Kidney capillary endothelial cell (primary cell): ENCODE measurements at places on chromosomes 12 and 14.

GRCh38 chr14:74568911-74569310, 43.1 kb downstream of the LTBP2 start:
- DNase-seq, result no peak

DNA sequence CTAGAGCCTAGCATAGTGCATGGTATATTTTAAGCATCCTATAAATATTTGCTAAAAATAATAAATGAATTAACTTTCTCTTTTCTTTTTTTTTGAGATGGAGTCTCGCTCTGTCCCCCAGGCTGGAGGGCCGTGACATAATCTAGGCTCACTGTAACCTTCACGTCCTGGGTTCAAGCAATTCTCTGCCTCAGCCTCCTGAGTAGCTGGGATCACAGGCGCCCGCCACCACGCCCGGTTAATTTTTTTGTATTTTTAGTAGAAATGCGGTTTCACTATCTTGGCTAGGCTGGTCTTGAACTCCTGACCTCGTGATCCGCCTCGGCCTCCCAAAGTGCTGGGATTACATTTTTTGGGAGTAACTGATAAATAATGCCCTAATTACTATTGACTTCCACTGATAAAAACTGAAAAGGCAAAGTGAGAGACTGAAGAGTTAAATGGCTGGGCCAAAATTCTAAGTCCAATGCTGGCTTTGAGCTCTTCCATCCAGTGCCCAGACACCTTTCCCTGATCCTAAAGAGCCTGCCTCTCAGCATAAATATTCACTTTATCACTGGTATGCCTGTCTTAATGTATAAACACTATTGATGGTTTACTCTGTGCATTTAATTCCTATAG, 213.0 kb upstream of the KRR1 start:
- no peak for DNase-seq

DNA sequence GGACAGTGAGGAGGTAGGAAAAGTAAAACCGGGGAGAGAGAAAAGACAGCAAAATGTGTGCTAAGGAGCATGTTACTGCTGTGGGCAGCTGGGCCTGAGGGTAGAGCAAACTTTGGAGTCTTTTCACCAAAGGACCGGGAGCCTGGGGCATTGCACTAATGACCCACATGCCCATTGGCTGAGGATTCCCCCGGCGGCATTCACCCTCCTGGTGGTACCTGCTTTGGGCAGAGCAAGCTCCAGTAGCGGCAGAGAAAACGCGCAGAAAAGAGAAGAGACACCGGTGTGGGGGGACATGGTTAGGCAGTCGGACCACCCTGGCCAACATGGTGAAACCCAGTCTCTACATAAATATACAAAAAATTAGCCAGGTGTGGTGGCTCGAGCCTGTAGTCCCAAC, 83.4 kb upstream of the ESRRB start:
- no peak for DNase-seq

DNA sequence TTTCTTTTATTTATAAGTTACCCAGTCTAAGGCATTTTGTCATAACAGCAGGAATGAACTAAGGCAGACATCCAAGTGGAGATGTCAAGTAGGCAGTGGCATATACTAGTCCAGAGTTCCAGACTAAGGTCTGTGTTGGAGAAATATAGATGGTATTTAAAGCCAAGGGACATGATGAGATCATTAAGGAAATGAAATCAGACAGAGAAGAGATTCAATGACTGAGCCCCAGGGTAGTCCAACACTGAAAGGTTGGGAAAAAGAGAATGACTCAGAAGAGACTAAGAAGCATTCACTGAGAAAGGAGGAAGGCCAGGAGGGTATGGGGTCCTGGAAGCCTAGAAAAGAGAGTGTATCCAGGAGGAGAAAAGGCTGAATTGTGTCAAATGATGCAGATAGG, 442.2 kb upstream of the CCDC196 start:
- DNase-seq, result peak; percentile 56

GRCh38 chr14:72558721-72559120, 335.2 kb downstream of the DPF3 start:
- no peak for DNase-seq

- peak; percentile 88 for DNase-seq
These were observed 109.3 kb downstream of the NAV3 start for GRCh38 chr12:77940011-77940423.

DNA sequence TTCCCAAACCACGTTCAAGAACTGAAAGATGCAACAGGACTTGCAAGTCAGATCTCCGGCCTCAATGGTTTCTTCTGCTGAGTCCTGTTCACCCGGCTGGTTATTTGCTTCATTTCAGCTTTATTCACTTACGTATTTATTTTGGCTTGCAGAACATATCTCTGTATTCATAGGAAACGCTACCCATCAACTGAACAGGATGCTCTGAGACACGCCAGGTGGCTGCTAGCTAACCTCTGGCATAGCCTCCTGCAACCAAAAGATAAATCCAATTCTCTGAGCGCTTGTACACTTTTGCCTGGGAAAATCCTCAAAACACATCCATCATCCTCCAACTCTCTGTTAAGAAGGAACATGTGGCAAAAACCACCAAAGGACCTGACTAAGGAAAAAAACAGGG, 17.3 kb downstream of the MAP3K9 start:
- no peak for DNase-seq

GRCh38 chr12:93174048-93174447, 203.7 kb upstream of the NUDT4 start:
- no peak for DNase-seq

- no peak for DNase-seq
These were observed 6.3 kb upstream of the OR4E2 start for GRCh38 chr14:21647380-21647779.

- DNase-seq, result no peak
These were observed 74.6 kb upstream of the EEA1 start for GRCh38 chr12:93003531-93004239.

GRCh38 chr12:7160183-7160582, 29.3 kb upstream of the PEX5 start:
- DNase-seq, result no peak

DNA sequence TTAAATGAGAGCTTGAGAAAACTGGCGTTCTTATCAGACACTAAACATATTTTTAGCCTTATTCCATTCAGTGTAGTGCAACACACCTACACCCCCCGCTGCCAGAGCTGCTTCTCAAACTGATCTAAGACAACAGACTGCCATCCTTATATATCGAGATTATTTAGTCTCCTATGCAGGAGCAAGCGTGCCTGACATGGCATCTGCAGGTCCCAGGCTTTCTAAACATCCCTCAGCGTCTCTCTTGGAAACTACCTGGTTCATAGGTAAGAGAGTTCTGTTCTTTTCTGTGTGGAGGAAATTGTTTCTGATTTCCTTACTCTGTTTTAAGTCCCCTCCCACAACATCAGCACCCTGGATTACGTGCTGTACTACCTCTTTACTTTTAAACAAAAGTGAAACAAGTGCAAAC, 117.1 kb upstream of the PTPRB start:
- DNase-seq, result no peak

GRCh38 chr12:121576851-121577391, 3.9 kb downstream of the KDM2B start:
- no peak for DNase-seq

GRCh38 chr12:74599932-74600331, 62.3 kb downstream of the ATXN7L3B start:
- no peak for DNase-seq

DNA sequence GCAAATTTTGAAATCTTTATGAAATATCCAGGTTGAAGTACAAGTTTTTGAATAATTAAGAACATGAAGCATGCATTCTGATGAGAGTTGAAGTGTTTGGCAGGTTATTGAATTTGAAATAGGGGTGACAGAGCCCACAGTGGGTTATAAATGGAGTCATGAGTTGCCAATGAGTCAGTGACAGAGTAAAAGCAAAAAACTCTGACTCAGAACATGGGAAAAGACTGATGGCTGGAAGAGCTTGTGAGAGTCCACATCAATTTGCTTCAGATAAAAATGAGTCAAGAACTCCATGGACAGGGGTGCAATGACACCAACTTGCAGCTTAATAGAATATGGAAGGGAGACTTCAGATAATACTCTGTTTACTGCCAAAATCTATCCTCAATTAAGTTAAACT, 105.3 kb downstream of the SLC6A15 start:
- no peak for DNase-seq

DNA sequence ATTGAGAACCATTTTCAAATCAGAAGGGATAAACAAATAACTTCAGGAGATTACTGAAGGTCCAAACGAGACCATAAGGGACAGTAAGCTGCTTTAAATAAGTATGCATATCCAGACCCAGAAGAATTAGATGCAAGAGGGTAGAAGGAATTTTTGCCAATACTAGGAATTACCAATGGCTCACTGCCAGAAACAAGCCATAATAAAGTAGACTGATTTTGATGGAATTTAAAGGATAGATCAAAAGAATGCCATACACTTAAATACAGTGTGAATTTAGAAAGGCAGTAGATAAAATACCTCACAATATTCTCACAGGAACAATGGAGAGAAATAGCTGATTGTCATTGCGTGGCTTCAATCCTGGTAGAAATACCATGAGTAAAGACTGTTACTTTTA, 5.3 kb downstream of the ANKS1B start:
- DNase-seq, result no peak

GRCh38 chr12:50555471-50555885, 50.7 kb downstream of the DIP2B start:
- no peak for DNase-seq

GRCh38 chr12:119249383-119250155, 70.8 kb downstream of the HSPB8 start:
- DNase-seq, result no peak

DNA sequence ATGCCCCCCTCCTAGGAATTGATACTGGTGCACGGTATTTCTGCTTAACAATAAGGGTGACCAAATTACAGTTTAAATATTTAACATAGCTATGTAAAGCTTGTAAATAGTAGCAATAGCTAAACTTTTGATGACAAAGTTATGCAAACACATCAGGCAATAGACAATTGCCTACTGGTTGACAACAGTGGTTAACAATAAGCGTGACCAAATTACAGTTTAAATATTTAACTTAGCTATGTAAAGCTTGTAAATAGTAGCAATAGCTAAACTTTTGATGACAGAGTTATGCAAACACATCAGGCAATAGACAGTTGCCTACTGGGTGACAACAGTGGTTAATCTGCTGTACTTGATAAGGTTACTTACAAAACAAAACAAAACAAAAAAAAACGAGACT, 886.5 kb upstream of the FLRT2 start:
- no peak for DNase-seq

DNA sequence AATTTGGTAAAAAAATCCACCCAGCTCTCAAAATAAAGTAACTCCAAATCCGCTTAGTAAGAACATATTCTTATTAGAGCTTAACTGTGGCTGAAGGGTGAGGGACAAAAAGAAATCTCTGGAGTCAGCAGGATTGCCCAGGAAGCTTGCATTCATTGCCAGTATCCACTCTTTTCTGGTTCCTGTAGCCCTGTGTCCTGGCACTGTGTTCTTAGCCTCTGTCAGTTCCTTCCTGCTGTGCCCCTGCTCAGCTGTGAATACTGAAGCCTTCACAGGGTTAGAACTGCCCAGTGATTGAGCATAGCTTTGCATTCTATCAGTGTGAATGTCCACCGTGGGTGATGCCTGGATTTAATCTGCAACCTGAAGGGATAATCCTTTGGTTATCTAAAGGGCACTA, 266.9 kb upstream of the PELI2 start:
- DNase-seq, result no peak

DNA sequence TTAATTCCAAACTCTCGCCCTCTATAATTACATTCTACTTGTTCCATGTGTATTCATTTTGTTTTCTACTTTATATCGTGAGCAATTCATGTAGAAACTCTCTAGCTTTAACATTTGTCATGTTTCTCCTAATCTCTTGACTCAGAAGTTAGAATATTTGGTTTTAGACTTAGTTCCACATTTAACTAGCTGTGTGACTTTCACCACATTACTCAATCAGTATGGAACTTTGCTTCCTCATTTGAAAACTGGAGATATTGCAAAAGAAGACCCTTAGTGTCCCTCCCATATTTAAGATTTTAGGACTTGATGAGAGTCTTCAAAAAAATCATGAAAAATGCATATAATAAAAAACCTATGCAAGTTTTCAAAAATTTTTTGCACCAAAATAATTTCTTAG, 447.5 kb downstream of the GXYLT1 start:
- no peak for DNase-seq

DNA sequence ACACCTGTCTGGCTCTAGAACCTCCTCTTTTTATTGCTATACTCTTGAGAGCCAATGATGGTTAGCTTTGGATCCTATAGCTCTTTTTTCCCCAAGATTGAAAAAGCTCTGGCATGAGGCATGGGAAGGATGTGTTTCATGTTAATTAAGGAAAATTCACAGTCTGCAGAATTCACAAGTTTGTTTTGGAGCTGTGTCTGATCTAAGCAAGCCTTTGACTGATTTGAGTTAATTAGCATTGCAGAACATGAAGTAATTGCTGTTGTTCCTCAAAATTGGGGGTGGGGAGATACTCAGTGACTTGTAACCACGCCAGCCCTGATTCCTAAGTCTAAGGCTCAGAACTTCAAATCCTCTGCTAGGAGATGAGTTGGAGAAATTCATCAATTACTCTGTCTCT, 205.0 kb downstream of the SUDS3 start:
- DNase-seq, result no peak

DNA sequence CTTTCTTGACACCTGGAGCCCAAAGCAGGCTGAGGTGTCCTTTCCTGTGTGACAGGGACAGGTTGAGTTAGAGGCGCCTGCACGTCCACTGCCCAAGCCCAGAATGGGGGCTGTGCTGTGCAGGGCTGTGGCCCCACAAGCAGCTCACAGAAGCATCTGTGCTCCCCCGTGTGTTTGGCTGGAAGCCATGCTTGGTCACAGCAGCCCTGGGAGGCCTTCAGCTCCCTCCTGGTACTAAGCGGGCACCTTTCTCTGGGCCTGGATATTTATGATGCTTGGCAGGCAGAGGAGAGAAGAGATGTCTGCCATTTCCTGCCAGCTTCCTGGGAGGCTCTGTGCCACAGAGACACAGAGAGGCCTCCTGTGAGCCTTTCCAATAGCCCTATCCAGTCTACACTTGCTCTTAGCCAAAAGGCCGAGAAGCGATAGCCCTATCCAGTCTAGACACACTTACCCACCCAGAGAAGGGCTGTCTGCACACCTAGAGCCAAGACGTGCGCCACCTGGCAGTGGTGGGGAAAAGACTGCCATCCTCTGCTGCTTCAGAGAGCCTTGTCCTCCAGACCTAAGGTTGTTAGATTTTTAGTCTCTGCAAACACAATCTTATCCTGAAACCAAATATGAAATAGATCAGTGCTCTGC, 117.4 kb downstream of the GCH1 start:
- no peak for DNase-seq

DNA sequence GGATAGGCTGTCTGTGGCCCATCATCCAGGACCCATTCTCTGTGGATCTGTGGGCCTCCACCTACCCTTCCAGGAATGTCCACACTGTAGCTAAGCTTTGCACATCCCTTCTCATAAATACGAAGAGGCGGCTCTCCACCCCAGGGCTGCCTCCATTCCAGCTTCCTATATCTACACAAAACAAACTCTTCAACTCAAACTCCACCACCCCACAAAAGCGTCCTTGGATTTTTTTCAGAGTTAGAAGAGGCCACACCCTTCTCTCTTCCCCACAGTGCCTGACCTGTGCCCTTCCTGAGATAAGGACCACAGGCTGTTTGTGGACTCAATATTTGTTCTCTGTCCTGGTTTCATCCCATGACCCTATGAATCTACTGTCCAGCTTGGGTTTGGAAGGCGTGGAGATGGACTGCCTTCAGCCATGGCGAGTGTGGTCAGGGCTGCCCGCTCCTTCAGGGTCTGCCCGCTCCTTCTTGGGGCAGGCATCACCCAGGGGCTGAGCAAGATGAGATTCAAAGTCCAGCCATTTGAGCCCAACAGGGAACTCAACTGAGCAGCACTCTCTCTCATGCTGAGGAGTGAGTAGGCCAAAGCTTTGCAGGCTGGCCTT, 13.0 kb upstream of the SERPINA12 start:
- DNase-seq, result no peak
